Activated naive CD8-positive, alpha-beta T cell treated with anti-CD3 and anti-CD28 coated beads, Interleukin-2, amount 10 ng/mL, durations not matched to agents 7 days and 5 days (primary cell): ENCODE measurements at places on chromosomes 12 and 14. TPM values are rescaled to one million over a fixed set of nuclear protein-coding genes. Genes with fewer than 3 reads are reported as not detected.

GRCh38 chr12:106436164-106436563 lies 78.6 kb downstream of the POLR3B start:
- DNase-seq = no peak
- no peaks in the 10 kb centered on the region for H3K27me3 ChIP-seq
- H3K4me3 ChIP-seq = no peak overlapping the region
- peaks cover 2% of the 10 kb centered on the region for H3K4me1 ChIP-seq

The SYT1 gene
- not detected for total RNA-seq

DNA sequence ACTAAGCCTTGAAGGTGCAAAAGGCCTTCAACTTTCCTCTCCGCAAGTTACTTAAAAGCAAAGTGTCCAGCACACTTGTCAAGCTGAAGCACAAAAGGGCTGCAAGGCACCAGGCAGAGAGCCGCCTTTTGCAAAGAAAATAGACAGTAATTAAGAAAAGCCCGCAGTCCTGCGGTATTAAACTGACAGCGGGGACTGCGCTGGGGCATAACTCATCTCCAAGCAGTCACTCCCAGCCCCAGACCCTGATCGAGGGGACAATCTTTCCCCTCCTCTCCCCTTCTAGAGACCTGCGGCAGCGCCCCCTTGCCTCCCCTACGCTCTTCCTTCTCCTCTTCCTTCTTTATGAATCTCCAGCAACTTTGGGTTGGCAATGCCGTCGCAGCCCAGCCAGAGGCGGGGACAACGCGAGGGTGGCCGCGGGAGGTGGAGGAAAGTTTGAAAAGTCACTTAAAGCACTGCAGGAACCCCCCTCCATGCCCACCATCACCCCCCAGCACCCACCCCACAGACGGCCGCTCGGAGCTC lies 200.9 kb upstream of the CAND1 start:
- H3K36me3 ChIP-seq = no peaks in the 10 kb centered on the region
- peak; percentile 34 for DNase-seq
- peaks cover 40% of the 10 kb centered on the region for H3K27me3 ChIP-seq
- peak overlapping the region; percentile 85 for H3K4me3 ChIP-seq

GRCh38 chr14:65618996-65619395 lies 206.5 kb downstream of the FUT8 start:
- peaks cover 13% of the 10 kb centered on the region for H3K4me1 ChIP-seq
- no peaks in the 10 kb centered on the region for H3K27me3 ChIP-seq
- DNase-seq = no peak
- H3K27ac ChIP-seq = no peak overlapping the region
- H3K36me3 ChIP-seq = peaks cover 52% of the 10 kb centered on the region

The KRT6B gene
- not detected for total RNA-seq

The RPL10L gene
- total RNA-seq = not detected

The RAB35 gene
- 57.1 TPM for total RNA-seq

DNA sequence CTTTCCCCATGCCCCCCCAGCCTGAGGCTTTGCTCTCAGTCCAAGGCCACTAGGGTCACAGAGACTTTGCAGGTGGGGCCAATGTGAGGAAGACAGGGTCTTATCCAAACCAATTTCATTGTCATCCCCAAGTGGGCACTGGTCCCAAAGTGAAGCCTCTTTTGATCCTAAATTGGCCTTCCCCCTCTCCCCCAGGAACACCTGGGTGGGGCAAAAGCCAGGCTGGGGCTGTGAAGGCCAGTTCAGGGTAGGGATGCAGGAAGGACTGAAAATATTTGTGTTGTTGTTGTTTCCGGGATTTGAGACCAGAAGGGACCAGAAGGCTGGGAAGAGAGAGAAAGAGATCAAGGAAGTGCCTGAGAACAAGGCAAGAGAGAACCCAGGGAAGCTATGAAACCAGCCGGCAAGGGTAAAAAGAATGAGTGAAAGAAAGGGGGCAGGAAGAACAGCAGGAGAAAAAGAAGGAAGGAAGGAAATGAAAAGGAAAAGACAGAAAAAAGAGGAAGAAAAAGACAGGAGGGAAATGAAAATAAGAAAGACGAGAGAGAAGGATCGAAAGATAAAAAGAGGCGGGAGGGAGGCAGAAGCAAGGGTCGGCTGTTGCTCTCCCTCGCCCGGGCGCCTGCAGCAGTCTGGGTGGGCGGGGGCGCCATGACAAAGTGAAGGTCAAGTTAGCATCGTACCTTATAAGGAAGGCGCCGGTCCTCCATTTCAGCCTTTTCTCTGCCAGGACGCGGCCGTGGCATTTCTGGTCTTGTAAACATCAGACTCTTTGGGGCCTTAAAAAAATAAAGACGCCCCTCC lies 7.4 kb upstream of the HOXC11 start:
- H3K27me3 ChIP-seq = peaks cover 92% of the 10 kb centered on the region
- no peak for DNase-seq
- H3K4me3 ChIP-seq = peak overlapping the region; percentile 11
- peaks cover 14% of the 10 kb centered on the region for H3K4me1 ChIP-seq

- peak overlapping the region; percentile 65 for H3K4me3 ChIP-seq
- no peak for DNase-seq
- peak overlapping the region; percentile 84 for H3K27ac ChIP-seq
- peaks cover 3% of the 10 kb centered on the region for H3K27me3 ChIP-seq
These were observed 5.1 kb downstream of the C12orf56 start for GRCh38 chr12:64385468-64385867.

GRCh38 chr14:63933711-63934110 lies 80.9 kb downstream of the SYNE2 start:
- H3K4me1 ChIP-seq = peaks cover 24% of the 10 kb centered on the region
- no peaks in the 10 kb centered on the region for H3K27me3 ChIP-seq
- H3K36me3 ChIP-seq = peaks cover 13% of the 10 kb centered on the region

The OAS1 gene
- 138 TPM for total RNA-seq

The SMCO2 gene
- total RNA-seq = not detected

DNA sequence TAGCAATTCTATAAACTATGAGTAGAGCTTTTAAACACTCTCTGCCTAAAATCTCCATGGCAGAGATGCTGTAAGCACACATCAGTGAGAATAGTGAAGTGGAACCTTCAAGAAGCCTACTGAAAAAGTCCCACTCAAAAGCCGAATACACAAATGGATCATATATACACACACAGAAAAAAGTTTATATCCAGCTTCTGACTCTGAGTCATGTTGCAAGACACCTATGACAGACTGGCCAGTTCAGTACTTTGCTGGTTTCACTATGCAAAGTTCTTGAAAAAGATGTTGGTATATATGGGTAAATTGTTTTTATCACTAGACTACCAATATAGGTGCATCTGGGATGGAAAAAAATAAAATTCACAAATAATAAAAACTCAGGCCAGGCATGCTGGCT lies 126.1 kb downstream of the KCNK10 start:
- no peaks in the 10 kb centered on the region for H3K36me3 ChIP-seq
- H3K27ac ChIP-seq = no peak overlapping the region
- H3K27me3 ChIP-seq = peaks cover 26% of the 10 kb centered on the region
- no peak for DNase-seq
- H3K4me3 ChIP-seq = no peak overlapping the region
- H3K4me1 ChIP-seq = no peaks in the 10 kb centered on the region

DNA sequence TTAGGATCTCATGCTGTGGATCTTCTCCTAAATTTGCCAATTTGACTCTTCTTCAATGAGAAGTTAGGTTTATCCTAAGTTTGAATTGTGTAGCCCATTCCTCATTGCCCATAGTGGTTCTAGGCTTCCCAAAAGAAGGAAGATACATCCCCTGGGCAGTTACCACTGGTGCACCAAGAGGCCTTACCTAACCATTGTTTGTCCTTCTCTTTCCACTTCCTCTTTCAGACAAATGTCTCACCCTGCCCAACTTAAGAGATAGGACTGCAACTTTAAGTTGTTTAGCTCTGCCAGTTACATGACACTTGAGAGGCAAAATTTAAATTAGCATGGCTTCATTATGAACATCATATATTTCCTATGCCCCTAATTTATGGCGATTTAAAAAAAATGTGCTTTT lies 9.4 kb upstream of the KCNH3 start:
- no peak overlapping the region for H3K27ac ChIP-seq
- peaks cover 2% of the 10 kb centered on the region for H3K36me3 ChIP-seq
- H3K27me3 ChIP-seq = peaks cover 6% of the 10 kb centered on the region
- H3K4me1 ChIP-seq = peaks cover 3% of the 10 kb centered on the region

The BCL2L2 gene
- total RNA-seq = 5.7 TPM

DNA sequence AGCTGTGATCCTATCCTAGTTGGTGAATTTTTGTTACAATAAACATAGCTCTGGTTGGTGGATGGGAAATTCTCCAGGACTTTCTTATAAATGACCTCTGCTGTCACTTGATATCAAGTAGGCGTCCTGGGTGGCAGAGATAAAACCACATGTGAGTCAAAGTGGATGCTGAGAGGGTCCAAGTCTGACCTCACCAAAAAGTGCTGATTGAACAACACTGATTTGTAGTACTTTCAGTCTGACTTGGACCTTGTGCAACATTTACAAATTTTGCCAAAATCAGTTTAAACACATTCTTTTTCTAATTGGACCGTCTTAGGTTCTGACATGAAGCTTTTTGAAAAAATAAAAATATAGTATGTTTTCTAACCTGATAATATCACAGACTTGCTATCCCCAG lies 585.6 kb downstream of the GALC start:
- H3K27ac ChIP-seq = no peak overlapping the region
- H3K27me3 ChIP-seq = no peaks in the 10 kb centered on the region
- no peak overlapping the region for H3K4me3 ChIP-seq
- no peaks in the 10 kb centered on the region for H3K4me1 ChIP-seq
- DNase-seq = no peak

DNA sequence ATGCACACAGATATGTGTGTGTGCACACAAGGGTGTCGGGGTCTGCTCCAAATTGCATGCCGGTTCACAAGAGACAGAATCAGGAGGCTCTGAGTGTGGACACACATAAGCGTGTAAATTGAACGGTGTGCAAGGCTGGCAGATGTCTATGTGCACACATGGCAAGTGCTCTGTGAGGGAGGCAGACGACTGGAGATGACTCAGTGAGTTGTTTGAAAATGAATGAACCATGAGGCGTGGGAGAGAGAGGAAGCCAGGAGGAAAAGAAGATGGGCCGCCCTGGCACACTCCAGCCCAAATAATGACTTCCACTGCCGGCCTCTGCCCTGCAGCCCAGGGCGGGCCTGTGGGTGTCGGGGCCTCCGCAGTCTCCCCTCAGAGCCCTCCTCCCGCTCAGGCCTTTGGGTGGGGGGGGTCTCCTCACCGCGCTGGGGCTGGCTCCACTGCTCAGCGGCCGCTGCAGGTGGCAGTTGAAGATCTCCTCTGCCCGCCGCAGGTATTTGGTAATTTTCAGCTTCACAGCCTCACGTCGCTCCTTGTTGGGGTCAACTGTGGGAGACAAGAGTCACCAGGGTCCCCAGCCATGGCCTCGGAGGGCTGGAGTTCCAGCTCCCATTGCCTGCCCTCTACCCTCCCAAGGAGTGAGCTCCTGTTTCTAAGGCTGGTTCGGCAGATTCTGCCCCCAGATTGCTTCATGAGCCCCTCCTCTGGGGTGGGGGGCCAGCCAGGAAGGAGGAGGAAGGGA lies 3.5 kb downstream of the RPS6KL1 start:
- H3K27me3 ChIP-seq = peaks cover 3% of the 10 kb centered on the region
- no peak for DNase-seq
- H3K4me1 ChIP-seq = peaks cover 2% of the 10 kb centered on the region
- no peaks in the 10 kb centered on the region for H3K36me3 ChIP-seq
- no peak overlapping the region for H3K27ac ChIP-seq

DNA sequence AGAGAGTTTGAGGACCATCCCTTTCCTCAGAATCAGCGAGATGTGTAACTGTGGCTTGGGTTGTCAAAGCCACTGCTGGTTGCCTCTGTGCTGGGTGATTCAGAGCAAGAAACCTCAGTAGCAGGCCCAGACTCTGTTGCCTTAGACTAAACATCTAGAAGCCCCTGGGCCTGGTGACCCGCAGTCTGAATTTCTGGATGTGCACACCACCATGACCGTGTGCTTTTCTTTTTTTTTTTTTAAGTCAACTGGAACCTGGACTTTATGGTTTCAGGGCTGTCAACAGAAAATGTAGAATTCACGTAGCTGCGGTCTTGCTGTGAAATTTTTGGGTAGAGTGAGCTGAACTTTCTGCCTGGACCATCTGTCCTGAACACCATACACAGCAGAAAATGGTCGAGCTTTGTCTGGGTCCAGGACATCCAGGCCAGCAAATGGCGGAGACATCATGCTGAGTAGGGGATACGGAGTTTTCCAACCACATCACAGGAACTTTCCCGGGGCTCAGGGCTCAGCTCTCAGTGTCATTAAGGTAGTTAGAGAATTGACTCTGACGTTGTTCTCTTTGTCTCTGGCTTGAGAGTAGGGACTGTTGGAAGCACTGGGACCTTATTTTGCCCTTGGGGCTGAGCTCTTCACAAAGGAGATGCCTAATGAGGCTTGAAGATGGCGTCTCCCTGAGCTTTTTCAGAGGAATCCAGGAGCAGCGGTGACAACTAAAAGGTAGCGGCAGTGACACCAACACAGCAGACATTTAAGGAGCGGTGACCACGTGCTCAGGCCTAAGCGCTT lies 23.0 kb upstream of the BATF start:
- H3K4me3 ChIP-seq = no peak overlapping the region
- no peak for DNase-seq
- no peak overlapping the region for H3K27ac ChIP-seq
- peaks cover 27% of the 10 kb centered on the region for H3K4me1 ChIP-seq

The STON2 gene
- not detected for total RNA-seq

DNA sequence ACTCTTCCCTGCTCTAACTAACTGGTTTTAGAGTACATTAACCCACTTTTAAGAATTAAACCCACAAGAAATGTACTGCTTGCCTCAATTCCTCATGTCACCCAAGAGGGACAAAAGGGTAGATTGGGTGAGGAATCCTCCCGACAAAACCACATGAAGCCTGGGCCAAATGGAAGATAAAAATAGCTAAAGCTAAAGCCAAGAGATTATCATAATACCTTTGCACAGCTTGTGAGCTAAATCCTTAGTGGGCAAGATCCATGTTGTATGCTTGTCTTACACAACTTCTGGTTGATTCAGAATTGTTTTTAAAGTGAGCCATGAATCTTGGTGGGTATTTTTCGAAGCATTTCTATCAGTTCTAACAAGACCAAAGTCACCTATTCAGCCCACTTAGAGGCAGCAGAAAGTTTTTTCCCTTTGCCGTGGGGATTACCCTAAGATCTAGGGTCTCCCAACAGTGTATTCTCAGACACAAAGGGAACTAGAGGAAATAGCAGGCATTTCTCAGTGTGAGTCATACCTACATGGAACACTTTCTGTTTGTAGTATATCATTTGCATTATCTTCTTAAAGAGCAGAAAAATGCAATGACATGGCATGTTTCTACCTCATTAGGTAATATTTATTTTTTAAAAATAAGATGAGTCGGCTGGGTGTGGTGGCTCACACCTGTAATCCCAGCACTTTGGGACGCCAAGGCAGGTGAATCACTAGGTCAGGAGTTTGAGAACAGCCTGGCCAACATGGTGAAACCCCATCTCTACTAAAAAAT lies 616.6 kb downstream of the KCNH5 start:
- no peak for DNase-seq
- no peak overlapping the region for H3K27ac ChIP-seq
- no peaks in the 10 kb centered on the region for H3K4me1 ChIP-seq

DNA sequence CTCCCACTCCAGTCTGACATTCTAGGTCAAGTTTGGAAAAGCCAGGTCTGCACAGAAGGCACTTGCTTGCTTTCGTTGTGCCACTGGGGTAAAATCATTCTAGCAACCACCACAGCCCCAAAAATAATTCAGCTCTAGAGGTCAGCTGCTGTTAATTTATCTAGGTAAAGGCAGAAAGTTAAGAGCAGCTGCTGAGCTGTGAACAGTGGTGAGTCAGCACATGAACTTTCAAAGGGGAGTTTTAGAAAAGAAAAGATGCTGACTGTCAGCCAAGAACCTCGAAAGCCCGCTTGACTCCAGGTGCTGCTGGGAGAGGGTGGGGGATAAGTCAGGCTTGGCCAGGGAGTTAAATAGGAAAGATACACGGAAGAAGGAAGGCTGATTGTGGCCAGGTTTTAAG lies 12.7 kb downstream of the CCDC197 start:
- H3K4me1 ChIP-seq = peaks cover 53% of the 10 kb centered on the region
- DNase-seq = no peak
- H3K4me3 ChIP-seq = peak overlapping the region; percentile 31
- no peaks in the 10 kb centered on the region for H3K36me3 ChIP-seq
- H3K27me3 ChIP-seq = peaks cover 15% of the 10 kb centered on the region
